Globus pallidus (tissue), 1 donor: ENCODE measurements at places on chromosomes 12 and 14.

DNA sequence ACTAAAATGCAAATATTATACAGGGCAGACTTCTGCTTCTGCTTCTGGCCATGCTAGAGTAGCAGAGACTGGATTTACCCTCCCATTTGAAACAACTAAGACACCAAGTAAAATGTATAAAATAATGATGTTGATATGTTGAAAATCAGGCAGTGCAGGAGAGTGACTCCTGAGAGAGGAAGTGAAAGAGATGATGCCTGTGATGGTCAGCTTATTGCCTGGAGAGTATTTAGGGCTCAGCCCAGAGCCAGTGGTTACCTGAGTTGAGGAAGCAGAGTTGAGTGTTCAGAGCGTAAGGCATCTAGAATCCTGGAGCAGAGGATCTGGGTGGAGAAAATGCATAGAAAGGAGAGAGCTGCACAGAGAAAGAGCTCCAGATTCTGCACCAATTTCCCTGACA lies 131.8 kb upstream of the C14orf180 start:
- no peak for DNase-seq

DNA sequence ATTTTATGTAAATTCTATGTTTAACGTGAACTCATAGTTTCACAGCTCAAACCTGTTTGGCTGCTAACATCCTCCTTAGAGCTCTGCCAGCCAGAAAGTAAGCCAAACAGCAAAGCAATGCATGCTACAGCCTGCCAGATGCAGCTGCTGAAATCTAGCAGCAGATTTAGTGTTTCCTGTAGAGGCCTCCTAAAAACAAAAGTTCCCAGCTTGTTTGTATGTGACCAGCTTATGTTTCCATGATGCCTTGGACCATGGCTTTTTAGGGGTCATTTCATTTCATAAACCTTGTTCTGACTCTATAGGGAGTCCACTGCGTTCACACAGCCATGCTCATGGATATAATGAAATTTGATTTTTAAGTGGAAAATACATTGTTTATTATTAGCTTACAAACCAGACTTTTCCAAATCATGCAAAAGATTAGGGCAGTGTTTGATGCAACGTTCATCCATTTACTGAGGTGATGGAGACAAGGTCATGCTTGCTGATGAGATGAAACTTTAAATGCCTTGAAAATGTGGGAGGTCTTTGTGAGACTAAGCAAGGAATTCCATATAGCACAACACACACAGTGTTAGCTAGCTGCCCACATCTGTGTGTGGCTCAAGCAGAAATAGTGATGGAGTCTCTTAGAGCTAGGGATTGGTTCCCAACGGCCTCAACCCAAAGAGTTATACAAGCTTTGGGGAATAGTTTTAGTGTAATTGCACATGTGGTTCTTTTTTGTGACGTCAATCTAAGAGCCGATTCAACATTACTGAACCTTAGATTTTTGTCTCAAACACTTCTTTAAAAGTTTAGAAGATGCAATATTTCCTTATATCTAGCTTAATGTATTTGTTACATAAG lies 157.5 kb upstream of the LRIG3 start:
- DNase-seq, result no peak

- no peak for DNase-seq
These were observed 132.4 kb upstream of the NEDD1 start for GRCh38 chr12:96774496-96775256.

- no peak for DNase-seq
These were observed 231.1 kb downstream of the CACNA1C start for GRCh38 chr12:2283916-2284315.
